Central memory CD4-positive, alpha-beta T cell (primary cell): ENCODE measurements at places on chromosomes 2 and 18.

DNA sequence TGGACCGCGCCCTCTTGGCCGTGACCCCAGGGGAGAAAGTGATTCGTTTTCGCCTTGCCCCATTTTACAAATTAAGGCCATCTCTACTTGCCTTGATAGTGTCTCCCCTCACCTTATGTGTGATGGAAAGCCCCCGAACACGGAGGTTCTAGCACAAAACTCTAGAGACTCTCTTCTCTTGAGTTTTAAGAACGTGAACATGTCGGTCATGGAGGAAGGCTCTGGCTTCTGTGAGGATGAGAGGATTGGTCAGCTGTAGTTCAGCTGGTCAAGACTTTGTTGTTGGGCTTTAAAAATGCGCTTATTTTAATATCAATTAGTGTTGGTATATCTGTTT lies 828 bp downstream of the DYNC1I2 start:
- DNase-seq, result no peak

GRCh38 chr2:70282439-70282838 lies 11.1 kb downstream of the SNRPG start:
- DNase-seq, result no peak

- DNase-seq, result no peak
Measured at GRCh38 chr2:9178110-9178903, 28.3 kb upstream of the ASAP2 start.

DNA sequence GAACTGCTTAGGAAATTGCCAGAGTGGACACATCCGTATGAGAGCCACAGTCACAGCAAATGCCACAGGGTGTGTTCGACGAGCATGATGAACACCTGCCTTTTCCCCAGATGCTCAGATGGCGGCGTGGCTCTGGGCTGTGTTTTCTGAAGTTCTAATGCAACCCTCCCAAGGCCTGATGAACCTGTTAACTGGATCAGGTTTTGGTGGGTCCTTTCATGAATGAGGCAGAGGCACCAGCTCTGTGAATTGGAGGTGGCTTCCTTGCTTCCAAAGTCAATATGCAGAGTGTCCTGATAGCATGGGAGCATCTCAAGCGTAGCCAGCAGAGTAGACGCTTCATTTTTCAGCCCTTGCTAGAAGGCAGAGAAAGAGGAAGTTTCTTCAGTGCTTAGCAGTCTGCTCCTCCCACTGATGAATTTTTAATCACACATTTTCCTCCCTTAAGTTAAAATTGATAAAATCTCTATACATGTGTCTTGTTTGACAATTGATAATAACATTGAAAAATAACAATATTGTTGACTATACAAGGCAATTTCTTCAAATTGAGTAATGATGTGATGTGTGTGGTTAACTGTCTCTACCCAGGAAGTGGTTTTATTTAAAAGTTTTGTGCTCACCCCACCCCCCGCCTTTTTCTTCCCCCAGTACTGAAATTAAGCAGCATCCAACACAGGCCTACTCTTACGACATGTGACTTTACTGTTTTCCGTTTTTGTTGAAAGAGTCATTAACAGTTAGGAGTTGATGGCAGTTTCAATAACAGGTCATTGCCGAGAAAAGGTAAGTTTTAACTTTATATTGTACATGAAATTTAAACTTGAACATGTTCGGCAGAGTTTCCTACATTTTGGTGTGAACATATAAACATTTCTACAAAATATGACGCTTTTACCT lies at the start of gene ARHGAP15:
TSS of gene ARHGAP15 (plus strand) at position 739 of the 900 bp plus-strand sequence.
- peak; percentile 83 for DNase-seq

- DNase-seq, result no peak
Measured at GRCh38 chr2:7013471-7014160, 96.4 kb downstream of the RNF144A start.
